RWPE1 (cell line): ENCODE measurements at places on chromosomes 5 and 9.

GRCh38 chr5:91183743-91184142 lies 199.4 kb downstream of the ARRDC3 start:
- DNase-seq: no peak

- DNase-seq: no peak
Measured at GRCh38 chr5:25190521-25191000, 545.8 kb upstream of the CDH10 start.

DNA sequence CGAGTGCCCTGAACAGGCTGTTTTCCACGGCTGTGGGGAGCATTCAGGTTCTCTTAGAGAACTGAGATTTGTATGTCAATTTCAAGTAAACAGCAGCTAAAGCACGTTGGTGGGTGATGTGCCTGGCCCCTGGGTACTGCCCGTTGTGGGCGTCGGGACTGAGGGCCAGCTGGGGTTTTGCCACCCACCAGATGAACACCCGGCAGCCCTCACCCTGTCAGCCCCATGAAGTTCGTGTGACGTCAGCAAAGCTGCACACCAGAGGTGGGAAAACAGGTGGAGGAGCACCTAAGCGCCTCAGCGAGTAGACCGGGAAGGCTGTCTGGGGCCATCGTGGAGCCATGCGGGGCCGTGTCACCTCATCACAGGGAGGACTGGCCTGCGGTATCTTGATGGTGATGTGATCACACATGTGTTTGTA lies 9.2 kb downstream of the CEP72 start:
- DNase-seq: no peak

DNA sequence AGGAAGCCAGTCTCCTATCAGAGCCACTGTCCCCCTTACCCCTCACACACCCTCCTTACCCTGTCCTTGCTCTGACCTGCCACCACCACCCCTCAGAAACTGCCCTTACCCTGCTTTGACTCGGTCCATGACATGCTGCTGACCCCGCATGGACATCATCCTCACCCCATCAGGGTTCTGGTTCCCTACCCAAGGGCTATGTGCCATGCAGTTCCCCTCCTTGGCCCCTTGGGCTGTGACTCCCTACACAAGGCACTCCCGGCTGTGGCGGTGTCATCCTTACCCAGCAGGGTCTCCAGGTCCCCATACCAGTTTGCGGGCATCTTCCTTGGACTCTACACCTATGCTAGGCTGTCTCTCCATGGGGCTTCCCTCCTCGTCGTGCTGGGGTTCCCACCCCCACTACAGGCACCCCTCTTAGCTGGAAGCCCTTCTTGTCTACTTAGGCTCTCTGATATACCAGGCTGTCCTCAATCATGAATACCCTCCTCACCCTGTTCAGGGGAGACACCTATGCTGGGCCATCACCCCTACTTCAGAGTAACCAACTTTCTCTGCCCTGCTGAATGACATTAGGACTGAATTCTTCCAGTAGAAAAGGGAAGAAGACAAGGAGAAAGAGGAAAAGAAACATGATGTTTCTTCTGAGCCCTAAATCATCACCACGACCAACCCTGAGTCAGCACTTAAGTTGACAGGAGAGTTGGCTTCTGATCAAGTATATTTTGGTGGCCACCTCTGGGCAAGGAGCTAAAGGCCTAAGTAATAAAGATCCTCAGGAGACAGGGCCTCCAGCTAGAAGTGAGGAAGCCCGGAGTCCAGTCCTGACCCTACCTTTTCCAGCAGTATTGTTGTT lies 115.2 kb downstream of the GCNT1 start:
- no peak for DNase-seq

- DNase-seq: no peak
Measured at GRCh38 chr9:89890326-89890980, 285.6 kb downstream of the GADD45G start.

DNA sequence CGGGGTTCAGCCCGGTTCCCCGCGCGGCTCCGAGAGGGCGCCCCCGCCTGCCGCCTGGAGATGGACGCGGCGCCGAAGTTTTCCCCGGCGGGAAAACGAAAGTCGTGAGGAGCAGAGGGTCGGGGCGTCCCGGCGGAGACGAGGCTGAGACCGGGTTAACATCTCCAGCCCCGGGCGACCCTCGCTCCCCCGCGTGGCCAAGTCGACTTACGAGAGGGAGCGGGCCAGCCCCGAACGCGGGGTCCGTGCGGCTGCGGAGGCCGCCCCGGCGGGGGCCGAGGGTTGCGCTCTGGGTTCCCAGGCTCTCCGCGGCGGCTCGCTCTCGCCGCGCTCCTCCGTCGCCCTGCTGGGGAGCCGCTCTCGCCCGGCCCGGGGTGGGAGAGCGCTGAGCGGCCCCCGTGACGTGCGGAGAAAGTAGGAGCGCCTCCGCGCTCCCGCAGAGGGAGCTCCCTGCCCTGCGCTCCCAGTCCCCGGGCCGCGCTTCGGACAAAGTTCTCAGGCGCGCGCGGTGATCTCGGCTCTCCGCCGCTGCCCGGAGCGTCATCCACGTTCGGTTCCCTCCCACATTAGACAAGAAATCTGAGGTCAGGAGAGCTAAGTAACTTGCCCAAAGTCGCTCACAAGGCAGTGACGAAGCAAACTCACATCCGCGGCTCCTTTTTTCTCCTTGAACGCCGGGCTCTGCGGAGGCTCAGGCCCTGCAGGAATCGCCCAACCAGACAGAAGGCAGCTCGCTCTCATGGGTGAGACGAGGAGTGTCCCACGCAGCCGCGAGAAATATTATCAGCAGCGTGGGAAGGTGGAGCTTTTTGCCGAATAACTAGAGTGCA lies 1.2 kb upstream of the GCNT4 start:
- peak; percentile 72 for DNase-seq

GRCh38 chr9:129944506-129945116 lies 98.4 kb downstream of the FNBP1 start:
- no peak for DNase-seq

DNA sequence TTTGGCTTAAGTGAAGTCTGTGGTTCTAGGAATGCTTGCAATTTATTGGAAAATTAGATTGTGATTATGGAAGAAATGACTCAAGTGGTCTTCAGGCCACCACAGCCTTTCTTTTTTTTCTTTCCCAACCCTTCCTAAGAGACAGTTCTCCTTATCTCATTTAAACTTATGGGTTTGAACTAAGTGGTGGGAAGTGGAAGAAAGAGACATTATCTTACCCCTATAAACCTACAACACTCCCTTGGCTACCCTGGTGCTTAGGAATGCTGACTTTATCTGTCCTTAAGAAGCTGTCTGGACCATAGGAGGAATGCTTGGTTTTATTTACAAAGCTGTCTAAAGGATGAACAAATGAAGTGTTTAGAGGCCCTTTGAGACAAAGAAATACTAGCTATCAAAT lies 5.1 kb upstream of the ERAP1 start:
- no peak for DNase-seq

DNA sequence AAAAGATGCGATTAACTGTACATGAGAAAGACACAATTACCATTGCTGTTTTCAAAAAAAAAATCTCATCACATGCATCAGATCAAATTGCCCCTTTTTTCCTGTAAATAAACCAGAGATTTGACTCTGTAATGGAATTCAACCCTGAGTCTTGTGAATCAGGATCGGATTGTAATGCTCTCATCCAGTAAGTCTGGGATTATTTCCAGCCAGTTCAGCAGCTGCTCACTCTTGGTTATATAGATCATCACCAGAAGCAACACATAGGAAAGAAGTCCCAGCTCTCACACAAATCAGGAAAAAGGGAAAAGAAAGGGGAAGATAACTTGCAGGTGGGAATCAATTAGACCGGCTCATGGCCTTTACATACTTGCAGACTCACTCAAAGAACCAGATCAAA lies 97.8 kb upstream of the SPOCK1 start:
- no peak for DNase-seq

GRCh38 chr9:133088756-133089155 lies 27.0 kb downstream of the CEL start:
- no peak for DNase-seq

DNA sequence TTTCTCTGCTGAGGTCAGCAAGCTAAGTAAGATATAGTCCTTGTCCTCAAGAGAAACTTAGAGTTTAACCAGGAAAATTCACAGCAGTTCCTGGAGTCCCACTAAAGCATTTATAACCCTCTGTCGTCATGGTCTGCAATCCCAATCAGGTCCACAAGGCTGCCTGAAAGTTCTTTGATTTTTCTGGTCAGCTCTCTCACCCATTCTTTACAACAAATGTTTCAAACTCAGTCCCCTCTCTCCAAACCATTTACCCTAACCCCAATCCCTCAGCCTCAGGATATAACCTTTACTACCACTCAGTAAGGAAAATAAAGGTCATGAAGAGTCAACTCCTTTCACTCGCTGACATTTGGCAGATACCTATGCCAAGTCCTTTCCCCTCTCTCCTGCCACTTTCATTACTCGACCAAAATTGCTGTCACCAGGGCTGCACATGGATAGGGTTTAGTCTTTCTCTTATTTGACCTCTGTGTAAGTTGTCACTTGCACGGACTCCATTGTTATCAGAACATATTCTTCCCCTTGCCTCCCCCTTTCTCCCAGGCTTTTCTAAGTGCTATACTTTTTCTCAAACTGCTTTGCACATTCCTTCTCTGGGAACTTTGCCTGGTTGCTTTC lies 936.6 kb downstream of the NR2F1-AS1 start:
- DNase-seq: no peak

DNA sequence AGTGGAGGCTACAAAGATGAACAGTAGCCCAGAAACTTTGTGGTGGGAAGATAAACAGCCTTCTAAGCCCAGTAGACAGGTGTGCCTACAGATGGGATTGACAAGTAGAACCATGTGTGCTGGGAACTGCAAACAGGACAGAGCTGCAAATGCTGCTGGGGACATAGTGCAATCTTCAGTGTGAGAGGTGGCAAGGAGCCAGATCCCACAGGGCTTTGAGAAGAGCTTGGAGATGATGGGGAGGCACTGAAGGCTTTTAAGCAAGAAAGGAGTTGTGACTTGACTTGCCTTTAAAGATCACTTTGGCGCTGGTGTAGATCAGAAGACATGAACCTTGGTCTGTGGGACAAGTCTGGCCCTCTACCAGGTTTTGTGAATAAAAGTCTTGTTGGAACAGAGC lies 675.2 kb downstream of the ACTL7B start:
- no peak for DNase-seq
